ENCODE measurements at places on chromosomes 3 and 15. TPM values are rescaled to one million over a fixed set of nuclear protein-coding genes. Genes with fewer than 3 reads are reported as not detected.

Gene SEMA5B
- 2.0 TPM for polyA plus RNA-seq

Gene TPRG1
- polyA plus RNA-seq = 15.5 TPM

Gene TYRO3
- 99.0 TPM for polyA plus RNA-seq

Gene SNX22
- 1.9 TPM for polyA plus RNA-seq

Gene CEP19
- 17.1 TPM for polyA plus RNA-seq

Gene ANKRD34C
- polyA plus RNA-seq = 0.12 TPM

Gene PPM1L
- 4.4 TPM for polyA plus RNA-seq

Gene LRRC49
- polyA plus RNA-seq = 22.4 TPM

Gene XCR1
- 0.34 TPM for polyA plus RNA-seq

Gene SCG5
- polyA plus RNA-seq = 38.3 TPM

Gene TTC23
- polyA plus RNA-seq = 26.6 TPM

Gene SHC4
- polyA plus RNA-seq = 22.7 TPM

Gene GATM
- 147 TPM for polyA plus RNA-seq

Gene PIK3CB
- 14.3 TPM for polyA plus RNA-seq

Gene ASB14
- not detected for polyA plus RNA-seq

Gene ALPK3
- 3.0 TPM for polyA plus RNA-seq

Gene FSIP1
- polyA plus RNA-seq = 11.2 TPM

All from testis (tissue), 5 donors.